Glomerular endothelial cell (primary cell): ENCODE measurements at places on chromosomes 2 and 18. TPM values are rescaled to one million over a fixed set of nuclear protein-coding genes. Genes with fewer than 3 reads are reported as not detected.

NFATC1 gene
- 6.0 and 16.1 TPM in 2 replicates for total RNA-seq

PAX8 gene
- 21.9 and 30.2 TPM in 2 replicates for total RNA-seq

IAH1 gene
- 27.1 and 42.2 TPM in 2 replicates for total RNA-seq

REG3G gene
- total RNA-seq, result not detected in 2 replicates

HOXD10 gene
- total RNA-seq, result 1.3 and 2.0 TPM in 2 replicates

ICA1L gene
- total RNA-seq, result 1.9 and 3.6 TPM in 2 replicates

STK11IP gene
- 5.6 and 12.3 TPM in 2 replicates for total RNA-seq
